Mesenteric fat pad (tissue), 1 donor: ENCODE measurements at places on chromosomes 5 and 9. TPM values are rescaled to one million over a fixed set of nuclear protein-coding genes. Genes with fewer than 3 reads are reported as not detected.

DNA sequence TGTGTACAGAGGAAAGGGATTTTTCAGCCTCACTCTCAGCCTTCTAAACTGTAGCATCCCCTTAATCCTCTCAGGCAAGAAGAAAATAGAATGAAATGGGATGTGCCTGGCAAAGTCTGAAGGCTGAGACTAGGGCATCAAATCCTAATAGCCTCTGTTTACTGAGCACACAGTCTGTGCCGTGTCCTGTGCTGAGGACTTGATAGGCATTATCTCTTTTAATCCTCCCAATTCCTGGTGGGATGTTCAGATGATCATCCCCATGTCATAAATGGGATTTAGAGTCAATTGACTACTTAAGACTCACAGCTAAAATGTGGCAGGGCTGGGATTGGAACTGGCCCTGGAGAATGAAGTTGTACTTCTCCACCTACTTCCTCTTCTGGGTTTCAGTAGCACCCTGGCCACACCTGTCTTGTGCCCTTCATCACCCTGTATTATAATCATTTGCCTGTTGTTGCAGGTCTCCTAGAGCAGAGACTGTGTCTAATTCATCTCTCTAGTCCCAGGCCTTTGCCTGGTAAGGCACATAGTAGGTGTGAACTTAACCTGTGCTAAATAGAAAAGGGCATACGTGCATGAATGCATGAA, 81.0 kb downstream of the WWC1 start:
- no peak for DNase-seq

GRCh38 chr5:181241393-181241975, 2.2 kb downstream of the RACK1 start:
- no peak for DNase-seq

GRCh38 chr9:107239474-107239873, 43.6 kb upstream of the RAD23B start:
- no peak for DNase-seq

DNA sequence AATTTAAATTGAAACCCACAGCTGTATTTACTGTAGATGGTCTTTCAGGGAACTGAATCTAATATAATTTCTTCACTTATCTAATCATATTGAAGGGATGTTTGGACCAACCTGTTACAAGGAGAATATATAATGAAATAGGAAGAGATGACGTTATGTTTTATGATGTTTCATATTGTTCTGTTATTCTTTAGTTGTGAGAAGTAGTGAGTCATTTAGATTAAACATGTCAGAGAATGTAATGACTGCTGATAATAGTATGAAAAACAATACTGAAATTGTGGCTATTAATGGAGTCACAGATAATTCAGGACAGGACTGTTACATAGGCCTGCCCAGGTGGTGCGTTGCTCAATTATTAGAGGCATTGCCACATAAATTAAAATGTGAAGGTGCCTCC, 1993.4 kb downstream of the EFNA5 start:
- DNase-seq: no peak

The IL5 gene
- total RNA-seq: not detected

The EXOC3 gene
- total RNA-seq: 58.5 TPM

The NR5A1 gene
- total RNA-seq: not detected

The SPRY4 gene
- total RNA-seq: 79.7 TPM

The ITK gene
- 4.5 TPM for total RNA-seq

The PWWP2A gene
- total RNA-seq: 20.0 TPM
